M059J (cell line): ENCODE measurements at places on chromosomes 2 and 18. TPM values are rescaled to one million over a fixed set of nuclear protein-coding genes. Genes with fewer than 3 reads are reported as not detected.

NPHP1 gene
- 6.5 and 8.9 TPM in 2 replicates for total RNA-seq

NAT8 gene
- total RNA-seq, result not detected in 2 replicates

CFAP65 gene
- total RNA-seq, result not detected in 2 replicates

AFG3L2 gene
- total RNA-seq, result 32.9 and 48.9 TPM in 2 replicates

ALLC gene
- not detected in 2 replicates for total RNA-seq

GRCh38 chr2:136384531-136385303 is 266.8 kb upstream of the CXCR4 start:
- peak; percentile 35 for DNase-seq

DNA sequence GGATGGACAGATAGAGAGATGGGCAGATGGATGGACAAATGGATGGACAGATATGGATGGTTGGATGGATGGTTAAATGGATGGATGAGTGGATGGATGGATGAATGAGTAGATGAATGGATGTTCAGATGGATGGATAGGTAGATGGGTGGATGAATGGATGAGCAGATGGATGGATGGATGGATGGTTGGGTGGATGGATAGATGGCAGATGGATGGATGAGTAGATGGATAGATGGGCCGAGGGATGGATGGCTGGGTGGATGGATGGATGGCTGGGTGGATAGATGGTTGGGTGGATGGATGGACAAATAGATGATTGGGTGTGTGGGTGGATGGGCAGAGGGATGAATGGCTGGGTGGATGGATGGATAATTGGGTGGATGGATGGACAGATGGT is 98.9 kb upstream of the OTOS start:
- no peak for DNase-seq

DNA sequence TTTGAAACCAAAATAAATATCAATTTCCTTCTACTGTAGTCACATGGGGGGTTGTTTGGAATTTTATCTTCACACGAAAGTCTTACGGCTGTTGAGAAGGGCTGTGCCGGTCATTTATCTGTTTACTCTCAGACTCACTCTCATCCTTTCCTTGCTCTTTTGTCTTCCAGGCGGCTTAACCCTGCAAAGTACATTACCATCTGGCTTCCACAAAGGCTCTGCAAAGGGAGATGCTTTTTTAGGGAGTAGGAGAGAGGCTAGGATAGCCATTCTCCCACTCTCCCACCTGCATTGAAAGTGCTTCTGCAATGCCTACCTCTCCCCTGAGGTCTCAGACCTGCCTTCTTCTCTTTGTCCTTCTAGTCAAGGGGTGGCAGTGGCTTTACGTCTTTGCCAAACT is 247.6 kb downstream of the MEIS1 start:
- no peak for DNase-seq

GRCh38 chr2:205386109-205386508 is 296.2 kb upstream of the NRP2 start:
- DNase-seq, result peak; percentile 78

GRCh38 chr2:43128559-43128955 is 97.8 kb downstream of the ZFP36L2 start:
- DNase-seq, result no peak

DNA sequence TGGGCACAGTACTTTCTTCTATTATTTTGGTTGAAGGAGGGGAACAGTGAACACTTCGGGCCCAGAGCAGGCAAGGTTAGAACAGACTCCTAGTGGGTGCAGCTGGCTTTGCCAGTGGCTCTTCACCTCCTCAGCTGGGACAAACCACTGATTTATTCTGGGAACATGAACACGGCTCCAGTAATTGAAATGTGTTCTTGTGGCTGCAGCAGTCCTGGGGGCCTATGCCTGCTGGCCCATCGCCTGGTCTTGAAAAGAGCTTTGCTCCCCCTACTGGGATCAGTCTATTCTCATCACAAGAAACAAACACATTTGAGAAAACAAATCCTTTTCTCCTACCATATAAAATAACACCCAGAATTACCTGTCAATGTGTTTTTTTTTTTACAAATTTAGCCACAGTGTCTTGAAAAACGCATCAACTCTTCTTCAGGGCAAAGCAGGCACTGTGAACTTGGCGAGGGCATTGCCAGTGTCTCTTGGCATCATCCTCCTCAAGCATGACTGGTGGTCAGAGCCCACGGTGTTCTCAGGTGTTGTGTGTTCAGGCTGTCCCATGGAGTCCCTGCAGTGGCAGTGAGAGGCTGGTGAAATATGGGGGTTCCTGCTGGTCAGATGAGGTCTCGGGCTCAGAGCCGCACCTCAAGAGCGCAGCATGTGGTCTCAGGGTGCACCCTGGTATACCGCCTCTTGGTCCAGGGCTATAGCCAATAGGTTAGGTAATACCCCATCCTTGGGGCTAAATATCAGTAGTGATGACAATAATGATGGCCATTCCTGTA is 51.3 kb downstream of the RNF144A start:
- DNase-seq, result peak; percentile 21

DNA sequence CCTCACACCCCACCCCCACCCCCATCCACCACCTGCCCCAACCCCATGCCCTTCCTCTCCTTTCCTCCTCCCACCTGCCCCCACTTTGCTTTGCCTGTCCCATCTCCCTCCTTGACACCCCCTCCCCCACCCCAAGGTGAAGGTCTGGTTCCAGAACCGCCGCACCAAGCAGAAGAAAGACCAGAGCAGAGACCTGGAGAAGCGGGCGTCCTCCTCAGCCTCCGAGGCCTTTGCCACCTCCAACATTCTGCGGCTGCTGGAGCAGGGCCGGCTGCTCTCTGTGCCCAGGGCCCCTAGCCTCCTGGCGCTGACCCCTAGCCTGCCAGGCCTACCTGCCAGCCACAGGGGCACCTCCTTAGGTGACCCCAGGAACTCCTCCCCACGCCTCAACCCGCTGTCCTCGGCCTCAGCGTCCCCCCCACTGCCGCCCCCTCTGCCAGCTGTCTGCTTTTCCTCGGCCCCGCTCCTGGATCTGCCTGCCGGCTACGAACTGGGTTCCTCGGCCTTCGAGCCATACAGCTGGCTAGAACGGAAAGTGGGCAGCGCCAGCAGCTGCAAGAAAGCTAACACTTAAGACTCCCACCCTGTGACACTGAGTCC is 3.0 kb upstream of the ATP6V1B1 start:
- DNase-seq, result no peak
